ENCODE measurements at places on chromosomes 3 and 15.

GRCh38 chr3:24259901-24260512 is 234.6 kb downstream of the THRB start:
- no peak for DNase-seq

GRCh38 chr15:67280217-67280616 is 25.6 kb downstream of the IQCH start:
- no peak for DNase-seq

DNA sequence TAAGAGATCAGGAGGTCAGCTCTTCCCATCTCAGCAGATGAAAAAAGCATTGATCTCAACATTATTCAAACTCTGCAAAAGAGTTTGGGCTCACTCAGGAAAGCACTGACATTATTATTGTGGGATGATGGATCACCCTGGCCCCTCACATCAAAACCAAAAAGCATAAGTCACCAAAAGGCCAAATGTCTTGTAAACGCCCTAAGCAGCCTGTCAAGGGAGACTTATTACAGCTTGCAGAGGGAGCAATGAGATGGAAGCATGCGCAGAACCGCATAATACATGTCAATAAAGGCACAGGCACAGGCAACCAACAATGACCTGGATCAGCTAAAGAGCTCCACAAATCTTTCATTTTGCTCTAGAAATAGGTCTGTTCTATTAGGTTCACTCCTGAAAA is 4.6 kb downstream of the FSIP1 start:
- no peak for DNase-seq

- peak; percentile 52 for DNase-seq
These were observed 16.8 kb downstream of the EMC4 start for GRCh38 chr15:34241376-34242330.

GRCh38 chr3:32973982-32974381 is 22.5 kb downstream of the CCR4 start:
- peak; percentile 26 for DNase-seq

GRCh38 chr15:87343966-87344365 is 912.6 kb downstream of the NTRK3 start:
- no peak for DNase-seq

GRCh38 chr3:53818221-53819162 is 27.7 kb downstream of the CHDH start:
- DNase-seq = no peak

- no peak for DNase-seq
These were observed 8.4 kb upstream of the HRH1 start for GRCh38 chr3:11145888-11146287.

- DNase-seq = no peak
These were observed 205.3 kb downstream of the CTNNB1 start for GRCh38 chr3:41404582-41404981.

DNA sequence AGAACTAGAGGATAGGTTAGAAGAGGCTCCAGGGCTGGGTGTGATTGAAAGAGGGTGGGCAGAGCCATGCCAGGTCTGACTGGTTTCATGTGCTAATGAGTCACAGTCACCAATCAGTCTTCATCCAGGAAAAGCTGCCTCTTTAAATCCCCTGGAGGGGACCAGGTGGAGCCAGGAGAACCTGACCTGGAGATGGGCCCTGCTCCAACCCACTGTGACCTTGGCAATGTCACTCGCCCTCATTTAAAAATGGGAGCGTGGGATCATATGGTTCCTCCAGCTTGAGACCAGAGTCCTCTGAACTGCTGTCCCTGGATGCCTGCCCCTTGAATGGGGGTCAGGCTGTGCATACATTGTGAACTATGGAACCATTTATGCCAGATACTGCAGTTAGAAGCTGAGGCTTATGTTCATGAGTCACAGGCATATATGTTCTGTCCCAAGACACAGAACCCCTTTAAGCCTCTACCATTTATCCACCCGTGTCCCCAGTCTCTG is 23.0 kb downstream of the HES1 start:
- no peak for DNase-seq

GRCh38 chr3:24166515-24166914 is 221.4 kb downstream of the NR1D2 start:
- DNase-seq = no peak

DNA sequence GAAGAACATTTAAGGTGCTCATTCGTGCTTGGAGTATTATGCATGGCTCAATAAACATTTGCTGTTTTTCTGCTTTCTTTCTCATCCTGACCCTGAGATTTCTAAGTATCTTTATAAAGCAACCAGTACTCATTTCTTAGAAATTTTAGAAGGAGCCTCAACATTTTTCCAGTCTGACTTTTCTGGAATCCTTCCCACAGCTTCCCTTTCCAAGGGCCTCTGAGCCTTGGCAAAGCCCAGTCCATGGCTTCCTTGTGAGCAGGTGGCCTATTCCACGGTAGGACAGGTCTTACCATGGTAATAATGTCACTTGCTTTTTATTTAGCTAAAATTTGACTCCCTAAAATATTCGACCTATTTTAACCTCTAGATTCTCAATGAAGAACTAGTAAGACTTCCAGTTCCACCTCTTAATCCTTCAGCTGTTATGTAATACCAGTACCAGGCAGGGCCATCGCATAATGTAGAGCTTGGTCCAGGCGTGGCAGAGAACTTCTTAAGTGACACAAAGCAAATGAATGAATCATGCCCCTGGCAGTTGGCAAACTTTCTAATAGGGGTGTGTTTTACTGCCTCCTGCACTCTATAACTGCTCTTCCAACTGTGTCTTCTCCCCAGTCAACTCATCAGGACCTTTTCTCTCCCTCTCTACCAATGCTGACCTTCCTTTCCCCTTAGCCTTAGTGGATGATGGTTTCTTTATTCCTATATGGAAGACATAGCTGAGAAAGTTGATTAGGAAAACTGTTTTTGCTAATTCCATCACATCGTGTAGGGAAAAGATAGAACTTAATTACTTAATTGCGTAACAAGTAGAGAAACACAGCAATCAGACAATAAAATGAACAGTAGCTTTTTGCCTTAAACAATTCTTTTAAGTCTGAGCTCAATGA is 894 bp upstream of the TM4SF4 start:
- no peak for DNase-seq

DNA sequence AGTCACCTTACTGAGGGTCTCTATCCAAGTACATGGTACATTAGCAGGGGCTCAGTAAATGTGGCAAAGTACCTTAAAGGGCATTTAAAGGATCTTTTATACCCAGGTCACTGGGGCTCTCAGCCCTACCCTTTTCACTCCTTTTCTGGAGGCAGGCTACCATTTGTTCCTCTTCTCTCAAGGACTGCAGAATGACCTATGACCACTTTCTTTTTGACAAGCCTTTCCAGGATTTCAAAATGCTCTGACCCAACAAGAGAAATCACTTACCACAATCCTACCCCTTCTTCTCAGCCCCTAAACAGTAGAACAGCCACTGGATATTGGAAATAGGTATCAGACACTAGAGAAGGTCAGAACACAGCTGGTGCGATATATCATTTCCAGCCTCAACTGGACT is 221.8 kb upstream of the TPRG1 start:
- no peak for DNase-seq

GRCh38 chr3:197454014-197454413 is 101.8 kb downstream of the BDH1 start:
- no peak for DNase-seq
